ENCODE measurements at places on chromosomes 4 and X.

DNA sequence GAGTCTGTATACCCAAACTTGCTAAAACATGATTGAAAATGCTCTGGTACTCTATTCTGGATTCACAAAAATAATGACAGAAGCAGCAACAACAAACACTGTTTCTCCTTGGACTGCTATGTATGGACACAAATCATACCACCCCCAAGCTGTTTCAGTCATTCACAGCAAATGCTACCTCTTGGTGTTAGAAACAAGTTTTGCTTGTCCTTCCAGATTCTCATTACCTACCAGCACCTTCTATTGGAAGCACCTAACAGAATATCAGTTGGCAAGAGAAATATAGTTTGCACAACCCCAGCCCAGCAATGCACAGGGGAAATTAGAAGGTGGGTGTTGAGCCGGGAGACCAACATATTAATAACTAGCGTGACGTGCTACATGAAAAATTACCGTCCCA lies 1950.9 kb downstream of the C4orf33 start:
- no peak for DNase-seq

DNA sequence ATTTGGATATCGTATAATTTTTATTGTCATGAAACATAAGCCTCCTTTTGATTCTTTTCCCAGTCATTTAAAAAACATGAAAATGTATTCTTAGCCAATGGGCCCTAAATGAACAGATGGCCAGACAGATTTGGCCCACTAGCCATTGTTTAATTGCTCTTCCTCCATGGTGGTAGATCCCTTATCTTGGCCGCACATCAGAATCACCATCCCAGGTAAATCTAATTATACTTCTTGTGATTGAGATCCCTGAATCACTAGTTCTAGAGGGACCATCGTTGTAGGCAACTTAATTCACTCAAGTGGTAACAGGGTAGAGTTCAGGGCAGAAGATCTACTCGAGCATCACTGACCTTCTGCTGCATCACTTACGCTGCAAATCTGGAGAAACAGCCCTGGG lies 24.1 kb upstream of the VCX3A start:
- no peak for DNase-seq

GRCh38 chr4:7398104-7398423 lies 36.7 kb downstream of the PSAPL1 start:
- DNase-seq: no peak

DNA sequence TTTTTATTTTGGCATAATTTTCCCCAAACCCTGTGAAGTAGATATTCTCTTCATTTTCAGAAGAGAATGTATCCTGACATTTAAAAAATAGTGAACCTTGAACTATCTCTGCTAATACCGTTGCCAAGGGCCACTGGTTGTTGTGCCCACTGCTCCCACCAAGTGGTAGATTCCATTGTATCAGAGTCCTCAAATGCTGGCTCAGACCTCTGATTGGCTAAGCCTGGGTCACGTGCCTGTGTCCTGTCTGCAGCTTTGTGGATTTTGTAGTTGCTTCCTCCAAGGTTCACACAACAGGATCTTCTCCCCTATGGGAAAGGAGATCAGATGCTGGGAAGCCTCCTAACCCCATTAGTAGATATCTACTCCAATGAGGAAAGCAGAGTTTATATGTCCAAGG lies 104.8 kb upstream of the CASK start:
- DNase-seq: no peak

GRCh38 chr4:6128221-6128850 lies 72.0 kb downstream of the JAKMIP1 start:
- no peak for DNase-seq

- no peak for DNase-seq
Measured at GRCh38 chr4:151866592-151866918, 105.7 kb upstream of the GATB start.

GRCh38 chrX:47272013-47272408 lies 39.2 kb downstream of the USP11 start:
- no peak for DNase-seq

GRCh38 chr4:176896211-176896610 lies 103.5 kb upstream of the VEGFC start:
- DNase-seq: no peak

- no peak for DNase-seq
Measured at GRCh38 chr4:83320548-83320947, 14.1 kb downstream of the HPSE start.

DNA sequence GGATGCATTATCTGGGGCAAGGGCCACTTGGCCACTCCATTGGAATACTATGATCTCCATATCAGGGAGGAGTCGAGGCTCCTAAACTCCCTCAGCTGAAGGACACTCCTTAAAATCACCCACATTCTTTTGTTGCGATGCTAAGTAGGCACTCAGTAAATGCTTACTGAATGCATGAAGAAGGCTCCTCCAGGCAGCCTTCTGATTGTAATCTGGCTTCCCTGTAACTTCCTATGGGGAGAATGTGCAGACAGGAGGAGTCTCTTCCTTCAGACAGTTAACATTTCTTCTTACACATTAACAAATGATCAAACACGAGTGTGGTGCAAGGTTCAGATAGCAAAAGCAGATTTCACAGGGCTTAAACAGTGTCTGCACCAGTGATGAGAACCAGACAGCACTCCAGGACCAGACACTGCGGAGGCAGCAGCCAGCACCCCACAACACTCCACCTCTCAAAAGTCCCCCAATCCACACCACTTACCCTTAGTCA lies 21.4 kb upstream of the USO1 start:
- no peak for DNase-seq

- peak; percentile 3 for DNase-seq
Measured at GRCh38 chrX:17860811-17861488, at the start of gene RAI2. Gene RAI2 (minus strand): TSS chrX:17861298. CDS start chrX:17802010, 59,288 bp downstream.

DNA sequence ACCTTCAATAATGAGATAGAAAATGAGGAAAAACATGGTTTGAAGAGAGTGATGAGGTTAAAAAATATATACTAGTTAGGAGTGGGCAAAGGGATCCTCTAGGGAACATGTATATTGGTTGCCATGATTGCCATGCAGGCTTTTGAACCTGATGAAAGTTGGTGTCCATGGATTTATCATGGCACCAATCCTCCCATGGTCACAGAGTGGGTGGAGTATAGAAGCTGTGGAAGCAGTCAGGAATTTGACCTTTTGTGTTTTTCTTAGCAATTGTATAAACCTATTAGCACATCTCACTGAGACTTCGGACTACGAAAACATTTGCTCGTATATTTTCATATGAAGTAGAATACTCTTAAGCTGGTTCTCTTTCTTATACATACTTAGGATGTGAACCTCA lies 30.9 kb upstream of the SYTL5 start:
- no peak for DNase-seq

DNA sequence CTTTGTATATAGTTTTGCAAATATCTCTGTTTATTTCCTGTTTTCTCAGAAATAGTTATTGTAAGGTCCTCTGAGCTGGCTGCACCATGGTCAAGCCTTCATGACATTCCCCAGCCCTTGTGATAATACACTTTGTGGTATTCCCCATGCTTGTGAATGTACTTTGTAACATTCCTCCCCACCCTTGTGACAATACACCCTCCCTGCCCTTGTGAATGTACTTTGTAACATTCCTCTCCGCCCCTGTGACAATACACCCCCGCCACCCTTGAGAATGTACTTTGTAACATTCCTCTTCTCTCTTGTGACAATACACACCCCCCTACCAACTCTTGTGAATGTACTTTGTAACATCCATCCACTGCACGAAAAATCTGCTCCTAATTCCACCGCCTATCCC lies 530.7 kb downstream of the CENPC start:
- no peak for DNase-seq

DNA sequence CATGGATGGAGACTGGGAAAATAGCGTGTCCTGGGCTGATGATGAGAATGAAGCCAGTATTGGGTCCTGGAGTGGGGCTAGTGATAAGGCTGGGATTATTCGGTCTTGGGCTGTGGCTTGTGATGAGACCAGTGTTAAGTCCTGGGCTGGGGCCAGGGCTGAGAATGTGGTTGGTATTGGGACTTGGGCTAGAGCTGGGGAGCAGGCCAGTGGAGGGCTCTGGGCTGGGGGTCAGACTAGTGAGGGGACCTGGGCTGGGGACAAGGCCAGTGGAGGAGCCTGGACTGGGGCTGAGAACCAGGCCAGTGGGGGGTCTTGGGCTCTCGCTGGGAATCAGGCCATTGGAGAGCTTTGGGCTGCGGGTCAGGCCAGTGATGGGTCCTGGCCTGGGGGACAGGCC lies 6.7 kb downstream of the ARMCX4 start:
- no peak for DNase-seq

DNA sequence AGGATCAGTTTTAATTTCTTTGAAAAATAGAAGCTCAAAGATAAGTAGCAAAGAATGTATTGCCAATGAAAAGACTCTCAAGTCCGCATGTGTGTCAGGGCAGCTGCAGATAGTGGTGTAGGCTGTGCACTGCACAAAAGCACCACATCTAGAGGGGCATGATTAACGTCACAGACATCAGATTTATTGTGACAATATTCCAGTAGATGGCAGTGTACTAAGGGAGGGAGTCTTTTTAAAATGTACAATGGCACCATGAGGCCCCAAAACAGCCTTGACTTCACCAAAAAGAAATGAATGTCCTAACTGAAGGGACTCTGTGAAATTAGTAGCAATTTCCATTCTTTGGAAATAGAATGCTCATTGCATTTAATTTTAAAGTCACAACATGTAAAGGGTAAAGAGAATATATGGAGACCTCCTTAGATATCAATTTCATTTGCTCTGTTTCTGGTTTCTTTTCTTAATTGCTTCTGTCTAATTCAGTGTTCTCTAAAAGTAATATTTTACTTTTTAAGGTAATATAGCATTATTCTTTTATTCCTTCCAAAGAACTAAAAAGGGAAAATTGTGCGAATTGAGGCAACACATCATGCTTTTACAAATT lies 98.4 kb downstream of the ZNF827 start:
- no peak for DNase-seq

DNA sequence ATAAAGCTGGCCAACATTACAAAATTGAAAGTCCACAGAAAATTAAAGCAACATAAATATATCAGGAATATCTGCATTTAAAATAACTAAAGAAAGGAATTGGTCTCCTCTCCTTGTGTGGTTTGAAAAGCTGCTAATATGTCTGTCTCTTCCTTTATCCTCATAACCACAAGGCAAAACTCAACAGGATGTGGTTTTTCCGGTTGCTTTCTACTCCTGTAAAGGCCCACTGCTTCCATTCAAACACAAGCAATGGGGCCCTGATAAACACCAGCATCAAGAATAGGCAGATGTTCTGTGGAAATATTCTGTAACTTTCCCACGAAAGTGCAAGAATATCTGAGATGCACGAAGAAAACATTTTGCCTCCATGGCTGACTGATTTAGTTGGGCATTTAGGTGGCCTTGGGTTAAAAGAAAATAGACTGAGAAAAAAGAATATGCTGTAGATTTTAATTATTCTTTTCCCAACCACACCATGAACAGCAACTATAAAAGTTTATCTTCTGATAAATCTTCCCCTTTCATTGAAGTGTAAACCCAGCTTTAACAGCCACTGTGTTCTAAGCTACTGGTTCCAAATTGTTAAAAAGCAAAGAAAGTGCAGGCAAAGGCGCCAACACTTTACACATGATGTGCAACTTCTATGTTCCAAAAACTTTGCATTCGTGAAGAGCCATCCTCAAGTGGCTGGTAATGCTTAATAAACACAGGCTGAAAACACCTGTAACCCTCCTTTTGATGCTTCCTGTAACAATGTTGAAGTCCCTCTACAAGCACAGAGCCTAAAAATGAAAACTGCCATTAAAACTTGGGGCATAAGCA lies 50.5 kb upstream of the NDST3 start:
- DNase-seq: no peak

DNA sequence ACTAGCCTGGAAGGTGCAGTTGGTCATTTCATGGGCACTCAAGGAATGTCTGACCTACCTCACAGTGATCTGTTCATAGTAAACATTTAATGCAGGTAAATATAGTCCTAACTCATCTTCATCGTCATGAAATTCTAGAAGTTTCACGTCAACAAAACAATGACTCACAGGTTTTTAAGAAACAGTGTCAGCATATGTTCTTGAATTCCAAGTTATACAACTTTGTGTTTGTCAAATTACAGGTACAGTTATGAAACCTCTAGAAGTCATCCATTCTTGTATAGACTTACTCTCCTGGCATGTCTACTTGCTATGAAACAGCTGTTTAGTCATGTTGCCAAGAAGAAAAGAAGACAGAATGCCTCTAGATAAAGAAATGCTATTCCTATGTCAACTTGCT lies 46.6 kb downstream of the AFM start:
- no peak for DNase-seq

GRCh38 chrX:75301060-75301459 lies 27.2 kb downstream of the UPRT start:
- DNase-seq: no peak

DNA sequence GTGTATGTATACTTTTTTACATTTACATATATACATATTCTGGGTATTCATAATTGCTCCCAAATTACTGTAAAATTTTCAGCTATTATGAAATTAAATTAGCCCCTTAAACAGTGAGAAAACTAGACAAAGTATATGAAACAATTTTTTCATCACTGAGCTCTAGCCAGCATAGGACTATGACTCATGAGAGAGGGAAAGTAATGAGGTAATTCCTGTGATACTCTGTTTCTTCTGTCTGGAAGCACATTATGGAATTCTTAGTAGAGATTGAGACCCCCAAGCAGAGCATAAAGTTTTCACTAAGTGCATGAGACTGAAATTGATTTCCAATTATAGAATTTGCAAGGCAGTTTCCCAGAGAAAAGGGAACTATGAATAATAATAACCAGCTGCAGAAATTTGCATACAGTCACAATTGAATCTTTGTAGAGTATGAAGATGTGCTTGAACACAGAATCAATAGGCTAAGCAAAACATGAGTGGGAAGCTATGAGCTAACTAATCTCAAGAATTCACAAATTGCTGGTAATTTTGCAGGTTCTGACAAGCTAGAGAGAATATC lies 779.3 kb downstream of the ARAP2 start:
- no peak for DNase-seq

DNA sequence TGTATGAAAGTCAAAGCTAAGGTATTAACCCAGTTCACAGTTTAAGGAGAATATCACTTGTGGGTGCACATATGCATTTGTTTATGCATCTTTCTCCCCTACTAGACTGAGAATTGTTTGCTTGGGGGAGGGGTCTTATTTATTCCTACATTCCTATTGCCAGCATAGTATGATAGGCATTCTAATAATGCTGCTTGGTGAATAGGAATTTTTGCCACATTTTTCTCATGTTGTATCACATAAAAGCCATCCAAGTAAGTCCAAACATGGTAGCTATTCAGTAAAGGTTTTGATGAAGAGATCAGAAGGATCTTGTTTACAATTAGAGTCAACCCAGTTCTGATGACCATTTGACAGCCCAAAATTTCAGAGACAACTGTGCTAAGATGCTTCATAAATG lies 48.6 kb downstream of the ASB9 start:
- no peak for DNase-seq

DNA sequence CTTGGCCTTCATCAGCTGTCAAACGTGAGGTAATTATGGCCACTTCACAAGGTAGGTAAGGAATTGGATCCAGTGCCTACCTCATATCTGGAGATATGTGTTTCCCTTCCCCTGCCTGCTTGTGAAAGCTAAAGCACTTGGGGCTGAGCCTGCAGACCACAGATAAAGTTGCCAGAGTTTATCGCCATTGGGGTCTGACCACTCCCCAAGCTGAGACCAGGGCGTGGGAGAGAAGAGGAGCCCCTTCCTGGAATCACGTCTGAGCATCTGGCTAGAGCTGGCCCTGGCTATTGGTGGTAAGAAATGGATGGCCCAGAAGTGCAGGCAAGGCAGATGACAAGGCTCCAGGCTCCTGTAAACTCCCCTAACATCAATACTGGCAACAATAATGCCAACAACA lies 2.7 kb downstream of the ALAS2 start:
- no peak for DNase-seq

GRCh38 chrX:23127586-23127985 lies 127.8 kb downstream of the DDX53 start:
- DNase-seq: no peak

All from occipital lobe (tissue), 3 donors.